Suppressor macrophage treated with lipopolysaccharide for 4 hours (primary cell): ENCODE measurements at places on chromosomes 3 and 15.

GRCh38 chr15:68421115-68421551 lies 10.8 kb downstream of the ITGA11 start:
- peak; percentile 15 for DNase-seq

- no peak for DNase-seq
Observed at GRCh38 chr3:26559227-26559626, 63.3 kb upstream of the LRRC3B start.

DNA sequence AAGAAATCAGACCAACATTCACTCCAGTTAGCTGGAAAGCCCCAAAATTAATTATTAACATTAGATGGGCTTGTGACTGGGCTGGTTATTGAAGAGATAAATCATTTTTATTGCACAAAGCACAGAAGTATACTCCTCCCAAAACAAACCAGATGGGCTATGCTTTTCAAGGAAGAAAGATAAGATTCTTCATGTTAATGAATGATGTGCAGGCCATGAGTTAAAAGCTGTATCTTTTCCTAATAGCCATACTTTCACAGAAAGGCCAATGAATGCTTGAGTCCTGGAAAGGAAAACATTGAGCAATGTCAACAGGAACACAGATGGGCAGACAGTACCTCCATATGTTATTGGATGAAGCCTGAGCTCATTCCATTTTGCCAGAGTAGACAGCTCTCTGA lies 55.4 kb downstream of the OCA2 start:
- DNase-seq = no peak

DNA sequence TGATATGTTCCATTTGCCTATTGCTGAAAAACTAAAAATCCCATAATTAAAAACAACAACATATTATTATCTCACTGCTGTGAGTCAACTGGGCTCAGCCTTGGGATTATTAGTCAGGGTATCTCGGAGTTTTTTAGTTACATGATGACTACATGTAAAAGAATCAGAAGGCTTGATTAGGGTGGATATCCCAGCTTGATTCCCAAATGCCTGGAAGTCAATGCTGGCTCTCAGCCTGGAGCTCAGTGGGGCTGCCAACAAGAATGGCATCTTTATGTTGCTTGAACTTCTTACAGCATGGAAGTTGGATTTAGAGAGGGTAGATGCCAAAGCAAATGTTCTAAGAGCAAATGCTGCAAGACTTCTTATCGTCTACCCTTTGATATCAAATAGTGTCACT lies 278.5 kb downstream of the PLOD2 start:
- DNase-seq = no peak

GRCh38 chr3:130801473-130801872 lies 54.8 kb upstream of the PIK3R4 start:
- DNase-seq = no peak

DNA sequence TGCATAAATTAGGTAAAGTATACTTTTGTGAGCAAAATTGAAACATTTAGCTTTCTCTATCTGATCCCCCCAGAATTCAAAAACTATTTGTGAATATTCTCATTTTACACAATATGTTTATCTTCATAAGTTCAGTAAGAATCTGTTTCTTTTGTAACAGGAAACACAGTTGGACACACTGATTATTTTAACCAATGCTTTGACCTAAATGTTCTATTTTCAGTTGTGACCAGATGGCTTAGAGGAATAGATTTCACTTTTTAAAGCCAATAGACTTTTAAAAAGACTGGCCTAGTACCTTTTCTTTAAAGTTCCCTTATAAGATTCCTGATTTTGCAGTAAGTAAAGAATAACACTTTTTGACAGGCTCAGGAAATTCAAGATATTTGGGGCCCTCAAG lies 74.0 kb upstream of the STRIT1 start:
- DNase-seq = no peak

- peak; percentile 14 for DNase-seq
Observed at GRCh38 chr3:195270079-195270816, 711 bp downstream of the XXYLT1 start.

GRCh38 chr3:17936736-17937480 lies 194.5 kb upstream of the TBC1D5 start:
- DNase-seq = peak; percentile 45

- DNase-seq = no peak
Observed at GRCh38 chr3:54094926-54095325, 27.4 kb upstream of the CACNA2D3 start.

DNA sequence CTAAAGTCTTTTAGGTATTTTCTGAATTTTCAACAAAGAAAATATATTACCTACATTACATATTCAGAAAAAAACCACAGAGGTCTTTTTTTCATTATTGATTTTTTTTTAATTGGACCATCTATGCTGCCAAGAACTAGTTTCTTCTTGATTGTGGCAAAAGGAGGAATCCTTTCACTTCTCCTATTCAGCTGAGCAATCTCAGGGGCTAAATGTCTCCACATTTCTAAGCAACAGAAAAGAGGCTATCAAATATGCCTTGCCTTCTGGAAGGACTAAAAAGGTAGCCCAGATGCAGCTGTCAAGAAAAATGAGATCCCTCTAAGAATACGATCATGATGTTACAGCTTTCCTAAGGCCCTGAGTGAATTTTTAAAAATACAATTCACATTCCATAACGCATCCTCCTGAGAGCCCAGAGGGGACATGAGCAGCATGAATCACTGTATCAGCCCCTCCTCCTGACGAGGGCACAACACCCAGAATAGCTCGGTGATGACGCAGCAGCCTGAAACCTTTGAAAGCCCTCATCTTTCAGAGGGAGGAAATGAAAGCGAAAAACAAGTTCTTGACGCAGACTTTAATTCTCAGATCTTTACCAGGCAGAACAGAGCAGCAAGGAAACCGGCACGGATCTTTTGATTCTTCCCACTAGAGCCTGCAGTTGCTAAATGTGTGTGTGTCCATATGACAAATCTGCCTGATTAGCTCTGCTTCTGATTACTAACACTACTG lies 24.6 kb downstream of the RUBCN start:
- DNase-seq = peak; percentile 98
